NB4 (cell line): ENCODE measurements at places on chromosomes 16 and 17.

- no peak for DNase-seq
Measured at GRCh38 chr16:27025581-27025980, 41.1 kb upstream of the C16orf82 start.

DNA sequence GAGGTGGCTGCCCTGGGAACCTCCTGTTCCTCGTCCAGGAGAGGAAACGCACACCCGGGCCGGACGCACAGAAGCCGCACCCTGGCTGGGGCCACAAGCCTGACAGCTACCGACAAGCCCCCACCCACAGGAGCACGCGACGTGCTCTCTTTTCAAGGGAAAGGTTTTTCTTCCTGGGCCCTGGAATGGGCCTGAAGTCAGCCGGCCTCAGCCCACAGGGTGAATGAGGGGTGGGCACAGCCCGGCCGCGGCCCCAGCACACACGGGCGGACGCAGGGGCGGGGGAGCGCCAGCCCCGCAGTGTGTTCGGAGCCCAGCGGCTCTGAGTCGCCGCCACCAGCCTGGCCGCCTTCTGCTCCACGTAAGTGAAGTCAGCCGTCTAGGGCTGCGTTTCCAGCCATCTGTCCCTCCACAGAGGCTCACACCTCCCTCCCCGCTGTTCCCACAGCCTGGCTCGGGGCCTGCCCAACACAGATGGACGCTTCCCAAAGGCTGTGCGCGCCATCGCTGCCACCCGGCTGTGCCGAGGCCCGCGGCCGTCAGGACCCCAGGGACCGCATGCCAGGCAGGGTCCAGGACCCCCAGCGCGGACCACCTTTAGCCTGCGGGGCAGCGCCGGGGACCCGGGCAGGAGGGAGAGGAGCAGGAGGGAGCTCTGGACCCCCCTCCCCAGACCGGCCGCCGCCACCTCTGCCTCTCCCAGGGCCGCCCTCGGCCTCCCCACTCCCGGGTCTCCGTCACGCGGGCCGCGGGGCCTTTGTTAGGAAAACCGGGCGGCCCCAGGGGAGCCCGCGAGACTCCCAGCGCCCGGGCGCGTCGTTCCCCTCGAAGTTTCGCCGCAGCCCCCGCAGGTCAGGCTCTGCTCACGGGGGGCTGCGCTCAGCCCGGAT, 36.8 kb downstream of the CBFA2T3 start:
- peak; percentile 76 for DNase-seq

DNA sequence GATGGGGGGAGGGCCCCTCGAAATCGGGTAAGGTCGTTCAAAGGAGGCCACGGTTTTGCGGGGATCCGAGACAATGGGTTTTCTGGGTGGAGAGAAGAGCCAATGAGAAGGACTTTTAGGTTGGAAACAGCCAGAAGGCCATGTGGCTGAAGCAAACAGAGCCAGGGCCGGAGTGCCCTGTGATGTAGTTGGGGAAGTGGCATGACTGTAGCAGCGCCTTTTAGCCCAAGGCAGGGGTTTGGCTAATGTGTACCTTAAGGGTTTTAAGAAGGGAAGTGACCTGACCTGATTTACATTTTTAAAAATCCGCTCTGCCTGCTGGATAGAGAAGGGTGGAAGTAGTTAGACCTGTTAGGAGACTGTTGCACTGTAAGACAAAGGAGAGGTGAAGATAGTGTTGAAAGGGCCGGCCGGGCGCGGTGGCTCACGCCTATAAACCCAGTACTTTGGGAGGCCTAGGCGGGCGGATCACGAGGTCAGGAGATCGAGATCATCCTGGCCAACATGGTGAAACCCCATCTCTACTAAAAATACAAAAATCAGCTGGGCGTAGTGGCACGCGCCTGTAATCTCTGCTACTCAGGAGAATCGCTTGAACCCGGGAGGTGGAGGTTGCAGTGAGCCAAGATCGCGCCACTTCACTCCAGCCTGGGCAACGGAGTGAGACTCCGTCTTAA, 1.0 kb downstream of the LYRM1 start:
- DNase-seq, result peak; percentile 73

- no peak for DNase-seq
Measured at GRCh38 chr17:76223802-76224201, 16.5 kb downstream of the RNF157 start.

DNA sequence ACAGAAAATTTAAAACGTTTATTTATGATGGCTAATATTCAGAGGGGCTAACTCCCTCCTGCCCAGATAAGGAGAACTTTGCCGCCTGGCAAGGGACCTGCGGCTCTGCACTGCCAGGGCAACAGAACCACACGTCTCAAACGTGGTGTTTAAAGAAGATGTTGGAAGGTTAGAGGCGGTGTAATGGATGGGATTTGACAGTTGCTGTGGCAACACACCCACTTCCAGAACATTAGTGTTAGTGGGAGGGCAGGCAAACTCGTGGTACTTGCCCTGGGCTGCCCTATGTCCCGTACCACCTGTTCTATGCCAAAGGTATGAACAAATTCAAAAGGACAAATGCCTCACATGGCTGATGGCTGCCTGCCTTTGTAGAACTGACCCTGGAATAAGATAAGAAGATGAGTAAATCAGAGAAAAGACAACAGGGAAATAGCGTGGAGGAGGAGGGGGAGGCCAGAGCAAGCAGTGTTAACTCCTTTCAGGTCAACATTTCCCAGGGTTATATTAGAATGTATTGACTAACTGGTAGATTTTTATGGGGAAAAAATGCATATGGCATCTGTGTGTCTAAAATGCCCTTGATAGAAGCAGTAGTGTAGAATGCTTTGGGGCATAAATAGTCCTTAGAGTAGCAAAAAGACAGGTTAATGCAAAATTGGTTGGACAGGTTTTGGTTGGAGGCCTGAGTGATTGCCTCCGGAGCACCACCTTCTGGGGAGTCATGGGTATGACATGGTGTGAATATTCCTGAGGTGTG, 30.8 kb downstream of the HLF start:
- peak; percentile 45 for DNase-seq
